ENCODE measurements at places on chromosomes 16 and 17. TPM values are rescaled to one million over a fixed set of nuclear protein-coding genes. Genes with fewer than 3 reads are reported as not detected.

The NPIPB12 gene
- total RNA-seq = 93.6 TPM

The CBFA2T3 gene
- total RNA-seq = 20.3 TPM

The MXRA7 gene
- 105 TPM for total RNA-seq

The TMEM235 gene
- total RNA-seq = 8.4 TPM

The ZDHHC1 gene
- total RNA-seq = 10.4 TPM

The CHST6 gene
- total RNA-seq = 15.2 TPM

The KCNH6 gene
- 1.6 TPM for total RNA-seq

The RNF112 gene
- 55.2 TPM for total RNA-seq

The CIITA gene
- 7.2 TPM for total RNA-seq

The KRT12 gene
- not detected for total RNA-seq

The BCL6B gene
- total RNA-seq = 3.8 TPM

The TAT gene
- not detected for total RNA-seq

The RPRML gene
- total RNA-seq = 17.5 TPM

The WDR59 gene
- total RNA-seq = 118 TPM

The LITAFD gene
- not detected for total RNA-seq

The MYO15A gene
- 11.7 TPM for total RNA-seq

The CTRB1 gene
- not detected for total RNA-seq

The WNT3 gene
- 6.0 TPM for total RNA-seq

The KRTAP2-2 gene
- not detected for total RNA-seq

The SULT1A4 gene
- 5.9 TPM for total RNA-seq

The C1QTNF8 gene
- total RNA-seq = not detected

The CCL11 gene
- not detected for total RNA-seq

The NPIPB9 gene
- 6.2 TPM for total RNA-seq

The TEKT3 gene
- 3.9 TPM for total RNA-seq

The SEPTIN12 gene
- 1.8 TPM for total RNA-seq

The SCARF1 gene
- 7.6 TPM for total RNA-seq

The SKAP1 gene
- 1.4 TPM for total RNA-seq

The HBQ1 gene
- 5.3 TPM for total RNA-seq

The PDILT gene
- not detected for total RNA-seq

The CSH1 gene
- not detected for total RNA-seq

The BAHCC1 gene
- total RNA-seq = 50.7 TPM

The GALK1 gene
- 13.4 TPM for total RNA-seq

The PRR11 gene
- total RNA-seq = 3.6 TPM

The MFAP4 gene
- 9.1 TPM for total RNA-seq
